ENCODE measurements at places on chromosomes 12 and 14.

GRCh38 chr12:1444142-1444516 lies 150.3 kb downstream of the FBXL14 start:
- no peak for DNase-seq

DNA sequence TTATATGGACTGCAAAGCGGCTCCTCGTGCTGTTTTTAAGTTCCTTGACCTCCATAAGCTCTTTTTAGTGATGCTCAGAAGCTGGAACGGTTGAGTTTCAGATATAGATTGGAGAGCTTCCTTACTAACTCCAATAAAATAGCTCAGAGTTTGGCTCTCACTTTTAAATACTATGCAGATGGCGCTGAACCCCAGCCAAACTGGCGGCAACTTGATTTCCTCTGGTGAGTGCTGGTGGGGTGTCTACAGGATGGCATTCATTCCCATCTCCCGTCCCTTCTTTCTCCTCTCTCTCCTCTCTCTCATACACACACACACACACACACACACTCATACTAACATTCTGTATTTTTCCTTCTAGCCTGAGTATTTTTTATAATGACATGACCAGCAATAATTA lies 346.3 kb downstream of the ETNK1 start:
- no peak for DNase-seq

DNA sequence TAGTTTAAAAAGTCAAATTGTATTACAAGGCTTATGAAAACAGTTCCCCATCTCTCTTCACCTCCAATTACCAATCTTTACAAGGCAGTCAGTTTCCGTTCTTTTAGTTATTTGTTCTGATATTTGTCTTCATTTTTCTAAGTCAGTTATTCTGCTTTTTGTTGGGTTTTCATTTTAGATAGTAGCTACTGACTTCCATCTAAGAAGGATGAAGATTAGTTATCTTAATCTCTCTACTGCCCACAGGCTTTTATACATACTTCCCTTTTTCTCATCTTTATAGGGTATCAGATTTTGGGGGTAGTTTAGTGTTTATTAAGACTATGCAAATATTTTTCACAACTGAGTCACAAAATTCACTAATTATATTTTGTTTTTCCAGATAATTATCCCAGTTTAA lies 38.4 kb downstream of the FRS2 start:
- DNase-seq, result no peak

GRCh38 chr12:103241184-103241583 lies 254.6 kb downstream of the C12orf42 start:
- no peak for DNase-seq

DNA sequence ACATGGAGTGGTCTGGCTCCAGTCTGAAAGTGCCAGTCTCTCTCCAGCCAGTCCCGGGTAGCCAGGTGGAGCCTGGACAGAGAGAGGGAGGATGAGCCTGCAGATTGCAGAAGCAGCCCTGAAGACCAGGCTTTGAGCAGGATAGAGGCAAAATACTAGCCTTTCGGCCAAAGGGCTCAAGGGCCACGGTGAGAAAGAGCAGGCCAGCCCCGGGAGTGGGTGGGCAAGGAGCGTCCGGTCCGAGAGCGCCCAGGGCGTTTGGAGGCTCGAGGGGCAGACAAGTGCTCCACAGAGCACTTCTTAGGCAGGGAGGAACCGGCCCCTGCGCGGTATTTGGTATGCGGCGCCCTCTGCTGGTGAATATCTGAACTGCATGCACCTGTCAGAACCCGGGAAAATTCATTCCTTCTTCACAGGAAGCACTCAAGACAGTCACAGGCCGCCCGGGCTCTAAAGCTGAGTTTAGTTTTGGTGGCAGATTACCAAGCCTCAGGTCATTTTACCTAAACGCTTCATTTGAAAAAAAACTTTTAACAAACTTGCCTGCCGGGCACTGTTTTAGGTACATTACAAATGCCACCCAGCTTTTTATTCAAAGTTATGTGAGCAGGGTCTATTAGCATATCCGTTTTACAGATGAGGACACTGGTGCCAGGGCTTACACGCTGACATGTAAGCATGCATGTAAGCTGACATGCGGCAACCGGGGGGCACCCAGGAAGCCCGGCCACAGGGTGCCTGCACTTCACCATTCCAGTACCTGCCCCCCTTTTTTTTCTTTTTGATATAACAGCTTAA lies 21.0 kb upstream of the PSMC1 start:
- DNase-seq, result peak; percentile 59

GRCh38 chr12:81450920-81451739 lies 308.0 kb downstream of the PPFIA2 start:
- DNase-seq, result no peak

DNA sequence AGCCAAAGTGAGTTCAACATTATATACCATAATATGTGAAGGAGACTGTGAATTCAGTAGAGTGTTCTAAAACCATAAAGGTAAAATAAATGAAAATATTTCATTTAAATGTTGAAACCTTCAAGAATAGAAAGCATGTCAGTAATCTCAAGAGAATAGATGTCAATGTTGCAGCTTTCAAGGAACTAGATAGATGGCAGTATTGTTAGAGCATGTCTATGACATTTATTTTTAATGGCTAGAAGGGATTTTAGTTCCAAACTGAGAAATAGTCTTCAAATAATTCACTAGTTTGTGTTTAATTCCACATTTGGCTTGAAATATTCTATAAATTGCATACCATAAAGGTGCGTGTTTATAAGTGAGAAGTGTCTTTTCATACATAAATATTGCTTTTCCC lies 326.5 kb downstream of the FLRT2 start:
- no peak for DNase-seq

GRCh38 chr14:71133296-71133695 lies 226.0 kb downstream of the PCNX1 start:
- DNase-seq, result no peak

DNA sequence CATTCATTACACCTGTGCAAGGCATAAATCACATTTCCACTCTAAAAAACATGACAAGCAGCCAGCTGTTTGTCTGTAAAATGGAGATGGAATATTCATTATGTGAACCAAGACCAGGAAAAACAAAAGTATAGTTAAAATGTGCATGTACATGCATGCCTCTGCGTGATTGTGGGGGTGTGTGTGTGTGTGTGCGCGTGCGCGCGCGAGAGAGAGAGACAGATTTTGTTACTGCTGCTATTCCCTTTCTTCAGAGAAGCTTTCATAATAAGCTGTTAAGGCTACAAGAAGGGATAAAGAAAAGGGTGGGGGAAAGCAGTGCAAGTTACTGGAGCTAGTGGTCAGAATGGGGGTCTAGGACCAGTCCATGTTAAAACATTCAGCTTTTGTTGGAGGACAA lies 430.3 kb downstream of the NAV3 start:
- DNase-seq, result no peak
